Stimulated activated CD8-positive, alpha-beta memory T cell treated with anti-CD3 and anti-CD28 coated beads, Interleukin-15, amount 100 ng/mL, for 48 hours (primary cell): ENCODE measurements at places on chromosomes 7 and 10.

DNA sequence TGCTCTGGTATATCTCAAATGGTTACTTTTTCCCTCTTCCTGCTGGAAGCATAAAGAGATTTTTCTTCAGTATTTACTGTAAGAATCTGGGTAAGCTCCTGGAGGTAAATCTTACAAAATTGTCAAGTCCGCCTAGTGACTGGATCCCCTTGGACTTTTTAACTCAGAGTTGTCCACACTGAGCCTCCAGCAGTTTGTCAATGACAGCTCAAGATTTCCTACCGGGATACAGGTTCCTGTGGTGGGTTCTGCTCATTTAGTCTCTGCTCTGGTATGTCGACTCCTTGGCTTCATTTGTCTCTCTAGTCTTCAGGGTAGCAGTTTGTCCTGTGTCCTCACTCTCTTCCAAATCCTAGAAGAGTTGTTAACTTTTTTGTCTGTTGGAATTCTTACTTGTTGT, 27.0 kb downstream of the GPR37 start:
- DNase-seq = no peak

GRCh38 chr7:69761290-69761922, 163.1 kb downstream of the AUTS2 start:
- no peak for DNase-seq

DNA sequence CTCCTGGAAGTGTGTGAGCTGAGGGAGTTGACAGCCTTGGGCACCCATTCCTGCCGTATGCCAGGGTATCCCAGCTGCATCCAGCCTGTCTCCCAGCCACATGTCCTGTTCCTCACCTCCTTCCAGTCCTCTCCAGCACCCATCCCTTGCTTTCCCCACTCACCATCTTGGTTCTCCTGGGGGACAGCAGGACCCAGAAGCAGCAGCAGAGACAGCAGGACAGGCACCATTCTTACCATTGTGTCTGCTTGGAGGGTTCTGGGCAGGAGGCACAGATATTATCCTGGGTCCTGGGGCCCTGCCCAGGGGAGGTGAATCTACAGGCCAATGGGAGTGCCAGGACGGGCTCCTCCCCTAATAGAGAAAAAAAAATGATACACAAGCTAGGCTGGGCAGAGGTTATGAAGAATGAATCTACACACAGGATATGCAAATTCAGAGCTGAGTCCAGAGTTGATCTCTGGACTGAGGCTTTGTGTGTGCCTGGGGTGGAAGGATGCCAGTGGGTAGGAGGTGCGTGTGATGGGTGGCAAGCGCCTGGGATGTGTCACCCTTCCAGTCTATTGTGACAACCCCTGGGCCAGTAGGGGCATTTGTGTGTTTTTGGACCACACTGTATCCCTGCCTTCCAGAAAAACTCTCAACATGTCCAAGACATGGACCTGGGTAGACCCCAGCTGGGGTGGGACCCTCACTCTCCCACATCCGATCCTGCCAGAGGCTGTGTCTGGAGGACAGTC, at the start of gene AZGP1:
Gene AZGP1, minus strand, starts transcription at position 250 of the 740 bp plus-strand sequence. Its CDS starts 11 bp downstream, at position 239.
- DNase-seq = no peak

- no peak for DNase-seq
These were observed 442.1 kb upstream of the FOXK1 start for GRCh38 chr7:4240042-4240441.

- no peak for DNase-seq
These were observed 185.8 kb downstream of the CACNB2 start for GRCh38 chr10:18325889-18326531.

DNA sequence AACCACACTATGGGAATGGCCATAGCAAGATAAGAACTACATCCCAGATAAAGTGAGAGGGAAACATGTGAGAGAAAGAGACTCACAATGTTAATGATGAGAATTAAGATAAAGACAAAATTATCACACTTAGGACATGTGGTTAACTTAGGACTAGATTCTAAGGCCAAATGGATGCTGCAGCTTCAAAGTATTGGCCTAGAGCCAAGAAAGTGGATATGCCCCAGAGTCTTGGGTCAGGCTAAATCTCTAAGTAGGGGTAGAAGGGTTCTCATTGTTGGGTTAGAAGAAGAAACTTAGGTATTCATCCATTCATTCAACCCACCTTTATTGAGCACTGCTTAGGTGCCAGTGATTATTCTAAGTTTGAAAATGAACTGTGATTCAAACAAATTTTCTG, 818.0 kb downstream of the PHTF2 start:
- no peak for DNase-seq

GRCh38 chr10:32417911-32418547, 27.9 kb upstream of the CCDC7 start:
- DNase-seq = no peak

DNA sequence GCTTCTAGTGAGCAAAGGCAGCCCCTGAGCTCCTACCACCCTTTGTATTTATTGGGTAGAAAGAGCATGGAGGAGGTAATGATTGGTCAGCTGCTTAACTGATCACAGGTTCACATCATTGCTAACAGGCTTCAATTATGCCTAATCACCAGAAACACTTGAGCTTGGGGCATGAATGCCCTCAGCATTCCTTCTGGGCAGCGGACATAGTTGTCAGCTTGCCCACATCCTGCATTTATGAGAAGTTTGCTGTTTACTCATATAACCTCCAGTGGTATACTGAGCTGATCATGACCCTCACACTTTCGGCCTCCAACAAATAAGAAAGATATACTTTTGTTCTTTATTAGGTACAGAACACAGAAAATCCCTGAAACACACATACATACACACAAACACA, 140.3 kb upstream of the ODAD2 start:
- no peak for DNase-seq

DNA sequence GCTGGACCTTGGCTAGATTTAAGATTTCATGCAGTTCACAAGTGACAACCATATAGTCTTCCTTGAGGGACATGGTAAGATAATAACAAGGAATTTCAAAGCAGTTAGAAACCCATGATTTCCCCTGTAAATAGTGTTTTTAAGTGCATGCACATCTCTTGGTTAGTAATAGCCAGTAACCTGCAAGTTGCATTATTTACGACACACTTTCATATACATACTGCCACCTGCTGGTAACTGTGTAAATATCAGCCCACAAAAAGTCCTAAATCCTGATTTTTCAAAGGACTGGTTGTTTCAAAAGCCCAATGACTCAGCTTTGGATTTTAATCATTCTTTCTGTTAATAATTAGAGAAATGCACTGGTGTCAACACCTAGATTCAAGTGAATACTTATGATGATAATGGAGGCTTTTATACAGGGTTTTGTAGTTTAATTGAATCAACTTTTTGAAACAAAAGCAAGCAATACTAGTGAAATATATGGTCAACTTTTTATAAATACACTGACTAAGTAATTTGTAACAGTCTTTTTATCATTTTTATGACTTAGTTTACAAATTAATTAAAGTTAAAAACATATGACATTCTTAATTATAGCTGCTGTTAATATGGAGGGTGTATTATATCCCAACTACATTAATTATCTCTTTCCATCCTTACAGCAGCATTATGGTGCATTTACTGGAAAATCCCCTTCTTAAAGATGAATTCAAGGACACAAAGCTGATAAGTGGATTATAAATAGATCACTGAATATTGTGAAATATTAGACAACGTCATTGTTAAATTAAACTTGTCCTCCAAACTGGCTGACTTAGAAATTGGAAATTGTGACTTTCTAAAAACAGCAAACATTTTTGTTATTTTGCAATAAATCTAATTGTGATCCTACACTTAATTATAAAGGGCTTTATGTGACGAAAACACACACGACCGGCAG, 367.7 kb upstream of the SEMA3D start:
- DNase-seq = no peak

- no peak for DNase-seq
These were observed 213.6 kb downstream of the TNS3 start for GRCh38 chr7:47368190-47368812.

DNA sequence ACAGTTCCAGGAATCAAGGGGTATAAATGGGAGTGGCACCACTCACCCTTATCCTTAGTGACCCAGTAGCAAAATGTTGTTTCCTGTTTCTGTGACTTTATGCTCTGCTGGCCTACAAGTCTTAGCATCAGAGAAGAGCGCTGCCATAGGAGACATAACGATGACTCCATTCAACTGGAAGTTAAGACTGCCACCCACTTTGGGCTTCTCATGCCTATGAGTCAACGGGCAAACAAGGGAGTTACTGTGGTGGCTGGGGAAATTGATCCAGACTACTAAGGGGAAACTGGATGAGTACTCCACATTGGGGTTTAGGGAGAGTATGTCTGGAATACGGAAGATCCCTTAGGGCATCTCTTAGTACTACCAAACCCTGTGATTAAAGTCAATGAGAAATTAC, 40.6 kb upstream of the PIK3CG start:
- no peak for DNase-seq

GRCh38 chr7:127504715-127505114, 80.7 kb downstream of the GCC1 start:
- DNase-seq = no peak

DNA sequence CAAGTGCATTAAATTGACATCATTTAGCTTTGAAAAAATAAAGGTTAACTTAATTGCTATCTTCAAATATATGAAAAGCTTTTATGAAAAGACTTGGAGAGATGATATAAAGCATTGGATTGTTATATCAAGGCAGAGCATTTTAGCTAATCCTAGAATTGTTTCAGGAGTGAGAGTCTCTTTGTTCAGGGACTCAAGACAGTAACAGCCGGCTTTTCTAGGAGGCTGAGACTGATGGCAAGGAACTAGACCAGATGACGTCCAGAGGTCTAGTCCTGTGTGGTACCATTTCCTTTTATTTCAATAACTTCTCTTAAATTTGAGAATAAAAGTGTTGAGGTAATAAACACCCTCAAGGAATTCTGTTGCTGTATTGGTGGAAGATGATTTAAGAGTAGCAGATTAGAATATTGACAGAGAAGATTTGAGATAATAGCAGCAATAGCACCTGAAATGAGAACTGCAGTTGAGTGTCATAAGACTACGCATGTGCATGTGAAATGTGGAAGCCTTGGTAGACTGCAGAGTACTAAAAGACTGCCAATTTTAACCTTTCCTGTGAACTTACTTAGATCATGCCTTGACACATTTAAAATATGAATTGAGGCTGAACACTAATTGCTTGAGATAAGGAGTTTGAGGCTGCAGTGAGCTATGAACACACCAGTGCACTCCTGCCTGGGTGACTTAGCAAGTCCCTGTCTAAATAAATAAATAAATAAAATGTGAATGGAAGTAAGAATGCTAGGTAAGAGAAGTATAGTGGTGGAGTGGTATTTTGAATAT, 79.6 kb downstream of the ZNRF2 start:
- DNase-seq = no peak

DNA sequence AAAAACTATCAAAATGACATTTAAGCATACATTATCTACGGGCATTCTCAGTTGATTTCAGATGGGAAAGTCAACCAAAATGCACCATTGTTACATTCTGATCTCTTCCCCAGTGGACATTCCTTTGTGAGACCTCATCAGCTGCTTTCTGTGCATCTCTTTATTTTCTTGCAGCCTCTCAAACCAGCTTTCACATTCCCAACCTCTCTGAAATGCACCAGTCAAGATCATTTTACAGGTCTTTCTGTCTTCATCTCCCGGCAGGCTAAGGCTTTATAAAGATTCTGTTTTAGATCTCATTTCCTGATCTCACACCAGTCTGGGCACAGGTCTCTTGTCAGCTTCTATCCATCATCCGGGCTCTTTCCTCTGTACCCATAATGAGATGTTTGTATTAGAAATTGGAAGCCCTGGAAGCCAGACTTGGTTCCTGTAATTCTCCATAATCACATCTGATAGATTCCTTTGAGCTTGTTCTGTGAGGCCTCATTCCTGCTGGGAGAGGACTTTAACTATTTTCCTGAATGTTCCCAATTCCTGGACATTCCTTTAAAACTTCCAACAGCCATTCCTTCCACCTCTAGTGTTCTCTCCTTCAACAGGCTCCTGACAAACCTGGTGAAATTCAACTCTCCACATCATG, 44.3 kb upstream of the ARL4A start:
- DNase-seq = no peak

GRCh38 chr7:150675714-150676113, 9.8 kb upstream of the GIMAP2 start:
- no peak for DNase-seq

DNA sequence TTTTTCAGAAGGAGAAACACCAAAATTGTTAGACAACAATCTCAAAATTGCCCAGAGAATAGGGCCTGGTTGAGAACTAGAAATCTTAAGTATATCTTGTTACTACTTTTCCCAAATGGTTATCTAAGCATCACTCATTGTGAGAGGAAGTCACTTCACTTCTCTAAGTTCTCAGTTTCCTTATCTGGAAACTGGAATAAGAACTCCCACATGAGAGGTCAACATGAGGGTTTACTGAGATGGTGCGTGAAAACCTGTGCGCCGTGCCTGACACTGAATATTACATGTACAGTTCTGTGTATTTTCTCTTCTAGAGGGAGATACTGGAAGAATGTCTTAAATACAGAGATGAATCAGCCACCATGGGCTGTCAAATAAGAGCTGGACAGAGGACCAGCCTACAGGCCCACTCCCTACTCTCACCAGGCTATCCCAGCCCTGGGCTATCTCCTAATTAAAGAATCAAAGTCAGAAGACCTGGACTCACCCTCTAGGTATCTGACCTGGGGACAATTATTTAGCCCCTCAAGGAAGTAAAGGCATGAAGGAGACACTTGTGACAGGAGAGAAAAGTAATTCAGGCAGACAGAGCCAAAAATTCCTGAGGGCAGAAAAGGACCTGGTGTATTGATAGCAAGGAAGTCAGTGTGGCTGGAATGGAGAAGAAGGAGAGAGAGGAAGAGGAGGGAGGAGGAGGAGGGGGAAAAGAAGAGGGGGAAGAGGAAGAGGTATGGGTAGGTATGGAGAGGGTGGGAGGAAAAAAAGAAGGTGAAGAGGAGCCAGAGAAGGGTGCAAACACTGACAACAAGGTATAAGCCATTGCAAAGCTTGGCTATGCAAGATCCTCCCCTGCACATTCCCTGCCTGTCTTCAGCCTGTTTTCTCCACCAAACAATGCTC, 44.9 kb downstream of the CCDC71L start:
- DNase-seq = no peak

DNA sequence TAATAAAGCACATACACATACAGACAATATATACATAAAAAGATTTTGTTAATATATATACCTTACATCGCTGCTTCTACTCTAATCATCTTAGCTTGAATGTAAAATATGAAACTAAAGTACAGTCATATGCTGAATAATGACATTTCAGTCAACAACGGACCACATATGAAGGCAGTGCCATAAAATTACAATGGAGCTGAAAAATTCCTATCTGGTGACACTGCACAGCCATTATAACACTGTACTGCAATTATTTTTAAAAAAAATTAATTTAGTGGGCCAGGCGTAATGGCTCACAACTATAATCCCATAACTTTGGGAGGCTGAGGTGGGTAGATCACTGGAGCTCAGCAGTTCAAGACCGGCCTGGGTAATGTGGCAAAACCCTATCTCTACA, 122.3 kb downstream of the JMJD1C start:
- no peak for DNase-seq

- DNase-seq = no peak
These were observed 714.9 kb downstream of the KCNMA1 start for GRCh38 chr10:76922666-76923065.

GRCh38 chr7:76281706-76282343, 20.6 kb upstream of the HSPB1 start:
- no peak for DNase-seq

- no peak for DNase-seq
These were observed 257.6 kb upstream of the GHITM start for GRCh38 chr10:83881661-83882060.
